Stimulated activated memory B cell treated with anti-CD40 and anti-IgM and Interleukin-4, amounts not matched to agents 10 μg/mL and 1 μg/mL and 100 μg/mL, for 72 hours (primary cell): ENCODE measurements at places on chromosomes 4 and X.

DNA sequence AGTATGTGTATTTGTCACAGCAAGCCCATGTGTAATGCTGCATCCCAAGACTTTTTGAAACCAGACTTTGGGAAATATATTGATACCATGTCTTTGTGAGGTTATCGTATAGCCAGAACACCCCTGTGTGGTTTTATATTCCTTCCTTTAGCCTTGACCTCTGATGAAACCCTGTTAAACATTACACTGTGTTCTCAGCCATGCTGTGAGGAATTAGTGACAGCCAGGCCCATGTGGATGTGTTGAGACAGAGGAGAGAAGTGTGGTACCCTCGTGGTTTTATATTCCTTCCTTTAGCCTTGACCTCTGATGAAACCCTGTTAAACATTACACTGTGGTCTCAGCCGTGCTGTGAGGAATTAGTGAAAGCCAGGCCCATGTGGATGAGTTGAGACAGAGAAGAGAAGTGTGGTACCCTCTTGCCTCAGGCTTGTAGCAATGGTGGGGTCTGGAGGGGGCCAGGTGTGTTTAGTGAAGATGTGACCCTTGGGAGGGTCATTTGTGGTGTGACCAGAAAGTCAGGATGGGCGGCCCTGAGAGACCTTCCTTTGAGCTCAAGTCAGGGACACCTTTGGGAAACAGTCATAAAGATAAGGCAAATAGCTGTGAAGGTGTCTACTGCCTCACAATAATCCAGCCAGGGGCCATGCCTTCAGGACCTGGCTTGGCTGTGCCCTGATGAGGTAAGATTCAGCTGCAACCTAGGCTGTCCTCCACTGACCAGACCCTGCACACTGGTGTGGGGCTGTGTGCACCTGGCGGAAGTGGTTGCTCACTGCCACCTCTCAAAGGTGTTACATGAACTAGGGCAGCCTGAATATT is 110.0 kb downstream of the IRF2 start:
- no peak for ATAC-seq

DNA sequence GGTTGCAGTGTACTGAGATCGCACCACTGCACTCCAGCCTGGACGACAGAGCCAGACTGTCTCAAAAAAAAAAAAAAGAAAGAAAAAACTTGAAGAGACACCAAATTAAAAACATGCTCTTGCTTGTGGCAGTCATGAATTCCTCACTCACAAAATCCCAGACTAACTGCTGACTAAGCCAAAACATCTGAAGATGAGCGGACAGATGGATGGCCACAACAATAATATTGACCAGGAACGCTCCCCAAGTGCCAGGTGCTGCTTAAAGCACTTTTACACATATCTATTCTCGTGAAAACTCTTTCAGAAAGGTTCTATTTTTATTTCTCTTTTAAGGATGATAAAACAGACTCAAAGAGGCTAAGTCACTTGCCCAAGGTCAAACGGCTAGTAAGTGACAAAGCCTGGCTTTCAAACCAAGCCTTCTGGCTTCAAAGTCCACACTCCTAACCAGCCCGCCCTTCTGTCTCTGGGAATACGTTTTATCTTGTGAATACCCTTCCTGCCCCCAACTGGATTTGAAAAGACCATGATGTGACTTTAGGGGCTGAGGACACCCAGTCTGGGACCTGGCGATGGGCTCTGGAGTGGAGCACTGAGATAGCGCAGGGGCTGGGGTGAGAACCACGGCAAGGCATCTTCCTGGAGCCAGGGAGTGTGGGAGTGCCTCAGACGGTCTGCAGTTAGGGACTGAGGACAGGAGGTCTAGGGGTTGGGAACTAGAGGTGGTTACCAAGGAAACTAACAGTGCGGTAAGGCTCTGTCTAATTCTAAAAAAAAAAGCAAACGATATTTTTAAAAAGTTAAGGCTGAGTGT is 9.5 kb upstream of the CXCR3 start:
- no peak for ATAC-seq

DNA sequence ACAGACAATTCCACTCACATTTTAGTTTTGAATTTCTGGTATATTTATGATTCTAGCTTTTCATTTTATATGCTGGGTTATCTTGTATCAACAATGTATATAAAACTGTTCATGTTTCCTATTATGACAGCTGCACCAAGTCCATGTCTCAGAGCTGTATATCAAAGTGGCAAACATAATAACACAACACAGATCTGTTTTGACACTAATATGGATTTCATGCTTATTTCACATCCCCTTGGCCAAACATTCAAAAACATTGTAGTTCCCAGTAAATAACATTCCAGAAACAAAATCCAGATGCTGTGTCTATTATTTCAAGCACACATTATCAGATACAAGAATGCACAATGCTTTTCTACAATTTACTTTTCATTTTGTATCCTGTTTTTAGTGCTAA is 380.6 kb upstream of the MAGEB2 start:
- ATAC-seq = no peak

DNA sequence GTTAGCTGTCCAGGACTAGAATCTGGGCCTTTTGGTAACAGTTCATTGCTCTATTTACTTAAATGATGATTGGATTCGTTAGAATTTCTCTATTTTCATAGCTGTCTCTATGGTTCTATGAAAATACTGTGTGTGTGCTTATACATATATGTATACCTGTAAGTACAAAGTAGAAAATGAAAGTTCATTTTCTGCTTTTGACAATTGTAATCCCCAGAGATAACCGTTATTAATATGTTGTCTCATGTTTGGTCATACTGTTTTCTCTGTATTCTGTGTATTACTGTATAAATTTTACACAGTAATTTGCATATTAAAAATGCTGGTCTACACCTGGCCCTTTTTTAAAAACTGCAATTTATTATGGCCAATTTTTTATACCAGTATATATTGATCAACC is 55.4 kb downstream of the CLCN3 start:
- no peak for ATAC-seq

GRCh38 chr4:140968371-140968770 is 164.9 kb downstream of the RNF150 start:
- no peak for ATAC-seq

- no peak for ATAC-seq
These were observed 11.7 kb upstream of the ZBTB33 start for GRCh38 chrX:120238933-120239332.

GRCh38 chrX:109841257-109841656 is 108.2 kb upstream of the ACSL4 start:
- no peak for ATAC-seq

GRCh38 chr4:19135895-19136633 is 1114.5 kb upstream of the LCORL start:
- ATAC-seq = no peak

DNA sequence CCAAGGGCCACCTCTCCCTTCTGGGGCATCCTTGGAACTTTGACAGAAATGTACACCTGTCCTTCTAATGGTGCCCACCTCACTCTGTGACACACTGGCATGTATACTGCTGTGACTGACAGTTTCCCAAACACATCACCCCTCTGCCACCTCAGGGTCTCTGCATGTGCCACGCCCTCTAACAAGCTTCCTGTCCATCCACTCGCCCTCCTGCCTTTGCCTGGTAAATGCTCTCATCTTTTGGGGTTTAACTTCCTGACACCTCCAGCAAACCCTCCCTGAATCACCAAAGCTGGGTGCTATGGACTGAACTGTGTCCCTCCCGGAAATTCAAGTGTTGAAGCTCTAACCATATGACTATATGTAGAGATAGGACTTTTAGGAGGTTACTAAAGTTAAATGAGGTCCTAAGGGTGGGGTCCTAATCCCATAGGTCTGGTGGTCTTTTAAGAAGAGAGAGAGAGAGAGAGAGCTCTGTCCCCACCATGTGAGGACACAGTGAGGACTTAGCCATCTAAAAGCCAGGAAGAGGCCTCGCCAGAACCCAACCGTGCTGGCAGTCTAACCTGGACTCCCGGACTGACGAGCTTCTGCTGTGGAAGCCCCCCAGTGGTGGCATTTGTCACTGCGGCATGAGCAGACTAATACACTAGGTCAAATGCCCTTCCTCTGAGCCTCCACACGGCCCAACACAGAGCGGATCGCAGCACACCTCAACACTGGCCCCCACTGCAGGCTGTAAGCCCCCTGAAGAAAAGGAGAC is 95.6 kb downstream of the AFAP1 start:
- peak; percentile 68 for ATAC-seq
